ENCODE measurements at places on chromosomes 13 and 19. TPM values are rescaled to one million over a fixed set of nuclear protein-coding genes. Genes with fewer than 3 reads are reported as not detected.

DNA sequence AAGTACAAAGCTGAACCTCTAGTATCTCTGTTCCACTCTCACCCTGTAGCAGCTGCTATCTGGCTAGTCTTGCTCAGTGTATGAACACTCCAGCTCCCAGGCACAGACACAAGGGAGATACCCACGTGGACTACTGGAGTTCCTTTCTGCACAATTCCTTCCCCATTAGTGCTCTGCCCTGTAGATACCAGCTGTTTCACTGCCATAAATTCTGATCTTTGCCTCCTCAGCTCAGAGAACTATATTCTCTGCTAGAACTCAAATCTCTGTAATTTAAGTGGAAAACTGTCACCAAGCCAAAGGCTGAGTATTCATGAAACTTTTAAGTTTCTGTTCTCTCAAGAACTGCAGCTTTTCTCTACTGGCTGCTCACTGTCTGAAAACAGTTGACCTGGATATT, 273.7 kb downstream of the DIAPH3 start:
- DNase-seq, result no peak

DNA sequence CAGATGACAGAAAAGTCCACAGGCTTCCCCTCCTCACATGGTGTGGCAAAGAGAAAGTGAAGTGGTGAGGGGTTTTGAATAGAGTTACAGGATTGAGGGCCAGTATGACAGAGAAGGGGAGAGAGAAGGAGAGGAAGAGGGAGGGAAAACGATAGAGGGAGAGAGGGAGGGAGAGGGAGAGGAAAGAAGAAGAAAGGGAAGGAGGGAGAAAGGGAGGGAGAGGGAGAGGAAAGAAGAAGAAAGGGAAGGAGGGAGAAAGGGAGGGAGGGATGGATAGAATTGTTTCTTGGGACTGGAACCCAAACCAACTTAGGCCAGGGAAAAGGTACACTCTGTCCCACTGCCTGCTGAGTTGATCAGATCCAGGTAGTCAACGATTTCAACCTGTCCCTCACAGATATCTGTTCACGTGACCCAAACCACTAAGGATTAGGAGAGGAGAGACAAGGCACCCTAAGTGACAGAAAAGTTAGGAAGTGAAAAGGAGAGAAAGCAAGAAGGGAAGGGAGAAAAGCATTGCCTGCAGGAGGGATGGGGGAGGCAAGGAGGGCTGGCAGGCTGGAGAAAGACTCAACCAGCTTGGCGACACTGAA, 8.1 kb upstream of the IGFL3 start:
- DNase-seq, result no peak

GRCh38 chr19:15332311-15332996, at the start of gene BRD4:
TSS of gene BRD4 (minus strand) at chr19:15332539. CDS start at chr19:15273099, 59,440 bp downstream.
- DNase-seq, result peak; percentile 51

DNA sequence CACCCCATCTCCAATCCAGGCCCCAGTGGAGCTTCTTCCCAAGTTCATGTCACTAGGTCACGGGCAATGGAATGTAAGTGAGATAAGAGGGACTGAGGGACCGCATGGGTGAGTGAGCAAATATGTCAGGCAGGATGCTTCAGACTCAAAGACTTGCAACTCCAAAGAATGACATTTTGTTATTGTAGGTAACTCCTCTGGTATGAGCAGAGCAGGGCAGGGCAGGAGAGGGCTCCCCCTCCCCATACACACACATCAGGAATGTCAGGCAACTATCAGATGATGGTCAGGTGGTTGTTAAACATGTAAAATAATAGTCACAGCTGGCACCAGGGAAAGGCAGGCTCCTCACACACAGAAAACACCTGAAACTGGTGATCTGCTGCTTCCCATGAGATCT, 10.6 kb downstream of the ERVV-2 start:
- no peak for DNase-seq

SLC10A2 gene
- total RNA-seq, result not detected

TRAPPC5 gene
- total RNA-seq, result 75.3 TPM

PTH2 gene
- not detected for total RNA-seq
